A172 (cell line): ENCODE measurements at places on chromosomes 1 and 21.

- no peak for DNase-seq
Observed at GRCh38 chr1:10633416-10633815, 158.7 kb downstream of the PEX14 start.

- DNase-seq: peak; percentile 58
Observed at GRCh38 chr1:157193702-157194391, 55.7 kb upstream of the ETV3 start.

DNA sequence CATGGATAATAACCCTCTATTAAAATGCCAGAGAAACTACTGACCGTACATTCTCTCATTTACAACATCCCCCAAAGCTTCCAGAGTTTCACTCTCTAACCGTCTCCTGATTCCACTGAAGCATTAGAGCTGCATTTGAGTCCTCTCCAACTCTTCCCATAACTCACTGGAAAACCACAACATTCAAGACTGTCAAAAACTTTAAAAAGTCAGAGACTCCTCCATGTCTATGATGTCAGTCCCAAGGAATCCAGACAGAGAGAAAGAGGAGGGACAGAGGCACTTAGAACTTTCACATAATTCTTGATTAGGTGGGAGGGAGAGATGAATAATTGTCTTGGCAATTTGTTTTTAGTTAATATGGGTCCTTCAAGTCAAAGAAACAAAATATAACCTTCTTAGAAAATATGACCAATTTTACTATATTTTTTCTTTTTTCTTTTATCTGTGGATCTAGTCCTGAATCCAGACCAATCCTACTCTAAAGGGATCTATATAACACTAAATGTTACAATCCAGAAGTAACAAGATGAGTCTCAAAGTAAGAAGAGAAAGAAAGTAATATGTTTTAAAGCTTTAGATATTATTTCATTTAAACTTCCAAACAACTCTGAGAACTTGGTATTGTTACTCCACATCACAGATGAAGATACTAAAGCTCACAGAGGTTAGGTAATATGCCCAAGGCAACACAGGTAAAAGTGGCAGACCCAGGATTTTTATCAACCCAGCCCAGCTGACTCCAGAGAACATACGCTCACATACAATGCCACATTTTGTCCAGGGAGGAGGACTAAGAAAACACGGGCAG, 23.8 kb downstream of the OTUD7B start:
- DNase-seq: peak; percentile 93

- peak; percentile 67 for DNase-seq
Observed at GRCh38 chr1:14939527-14940284, 213.8 kb upstream of the TMEM51 start.

DNA sequence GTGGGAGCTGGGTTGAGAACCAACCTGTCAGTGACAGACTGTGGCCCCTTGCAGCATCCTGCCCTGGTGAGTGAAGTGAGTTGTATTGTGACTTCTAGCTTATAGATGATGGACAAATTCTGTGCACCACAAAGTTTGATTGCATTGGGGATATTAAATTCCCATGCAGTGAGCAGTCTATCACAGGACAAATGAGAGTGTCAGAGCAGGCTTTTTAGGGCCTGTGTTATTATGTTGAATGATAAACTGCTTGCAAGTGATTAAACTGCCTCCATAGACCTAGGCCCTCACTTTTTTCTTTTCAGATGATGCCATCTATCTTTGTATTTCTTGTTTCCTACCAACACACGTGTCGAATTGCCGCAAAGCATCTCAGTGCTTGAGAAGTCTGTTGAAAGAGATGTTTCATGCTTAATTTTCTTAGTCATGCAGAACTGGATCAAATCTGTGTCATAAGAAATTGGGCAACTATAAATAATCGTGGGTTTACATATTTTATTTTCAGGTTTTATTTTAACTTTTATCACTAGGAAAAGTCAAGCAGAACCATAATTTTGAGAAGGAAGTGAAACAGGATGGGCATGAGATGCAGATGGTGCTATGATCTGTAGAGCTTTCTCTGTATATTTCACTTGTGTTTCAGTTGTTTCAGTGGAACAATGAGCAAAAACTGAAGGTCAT, 199.2 kb downstream of the S1PR1 start:
- no peak for DNase-seq

DNA sequence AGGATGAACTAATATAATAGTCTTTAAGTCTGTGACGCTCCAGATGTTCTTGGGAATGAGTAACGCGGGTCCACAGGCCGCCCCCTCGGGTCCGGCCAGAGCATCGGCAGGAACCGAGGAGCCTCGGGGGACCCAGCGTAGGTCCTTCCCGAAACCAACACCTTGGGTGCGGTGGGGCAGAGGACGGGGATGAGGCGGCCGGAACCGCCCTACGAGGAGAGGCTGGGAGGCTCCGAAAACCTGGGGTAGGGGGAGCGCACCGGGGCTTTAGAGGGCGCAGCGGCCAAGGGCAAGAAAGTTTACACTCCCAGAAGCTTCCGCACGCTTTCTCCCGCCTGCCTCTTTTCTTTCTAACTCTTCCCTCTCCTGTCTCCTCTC, 7.1 kb downstream of the DMRTA2 start:
- DNase-seq: no peak

- DNase-seq: no peak
Observed at GRCh38 chr1:185857442-185857841, 123.3 kb downstream of the HMCN1 start.

DNA sequence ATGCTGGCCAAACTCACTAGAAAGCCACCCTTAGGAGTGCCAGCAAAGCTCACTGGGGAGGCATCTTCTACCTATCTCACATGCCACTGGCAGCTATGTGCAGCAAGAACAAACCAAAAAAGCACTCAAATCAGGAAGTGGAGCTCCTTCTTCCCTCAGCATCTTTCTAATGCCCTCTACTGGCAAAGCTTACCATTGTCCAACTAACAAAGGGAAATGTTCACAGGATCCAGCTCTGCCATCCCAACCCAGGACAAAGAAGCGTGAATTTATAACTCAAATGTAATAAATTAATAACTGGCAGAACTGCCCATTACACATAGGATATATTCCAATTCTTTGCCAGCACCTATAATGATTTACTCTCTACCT, 38.9 kb downstream of the LEPR start:
- DNase-seq: peak; percentile 39

DNA sequence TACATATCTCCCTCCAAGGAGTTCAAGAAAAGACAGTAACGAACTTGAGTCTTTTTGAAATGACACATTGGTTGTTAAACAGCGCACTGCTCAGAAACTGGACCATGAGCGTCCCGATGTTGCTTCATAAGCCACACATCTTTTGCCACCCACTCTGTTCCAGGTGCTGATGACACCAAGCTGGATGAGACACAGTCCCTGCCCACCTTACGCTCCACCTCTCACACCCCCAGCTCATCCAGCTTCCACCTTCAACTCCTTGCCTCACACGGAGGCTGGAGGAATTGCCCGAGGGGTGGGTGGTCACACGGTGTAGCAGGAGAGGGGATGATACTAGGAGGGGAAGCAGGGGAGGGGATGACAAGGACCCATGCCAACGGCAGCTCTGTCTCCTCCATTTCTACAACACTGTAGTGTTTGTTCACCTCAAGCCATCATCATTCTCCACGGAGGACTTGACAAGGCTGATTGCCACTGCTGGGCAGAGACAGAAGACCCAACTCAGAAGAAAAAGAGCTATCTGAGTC, 148.5 kb upstream of the TNR start:
- no peak for DNase-seq

DNA sequence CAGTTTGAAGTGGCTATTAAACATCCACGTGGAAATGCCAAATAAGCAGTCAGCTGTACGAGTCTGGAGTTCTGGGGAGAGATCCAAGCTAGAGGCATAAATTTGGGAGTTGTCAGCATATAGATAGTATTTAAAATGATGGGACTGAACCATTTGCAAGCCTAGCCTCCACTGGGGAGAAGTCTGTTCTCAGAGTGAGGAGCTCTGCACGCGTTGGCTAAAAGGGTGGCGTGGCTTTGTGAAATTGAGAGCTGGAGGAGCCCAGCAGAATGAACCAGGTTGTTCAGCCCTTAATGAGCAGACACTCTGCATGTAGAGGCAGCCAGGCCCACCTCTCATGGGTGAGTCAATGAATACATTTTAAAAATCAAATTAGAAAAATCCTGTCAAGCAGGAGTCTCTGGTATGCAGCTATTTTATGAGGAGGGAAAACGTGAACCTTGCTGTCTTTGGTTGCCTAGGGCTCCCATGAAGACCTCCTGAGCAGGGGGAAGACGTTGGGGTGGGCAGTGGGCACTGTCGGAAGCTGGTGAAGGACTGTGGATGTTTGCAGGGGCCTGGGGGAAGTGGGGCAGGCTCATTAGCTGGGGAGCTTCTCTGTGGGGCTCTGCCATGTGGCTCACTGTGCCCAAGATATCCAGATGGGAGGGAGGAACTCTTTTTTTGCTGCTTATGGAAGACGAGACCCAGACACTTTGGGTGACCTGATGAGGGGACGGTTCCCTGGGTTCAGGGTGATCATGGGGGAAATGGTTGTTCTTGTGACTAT, 18.8 kb downstream of the TMCC2 start:
- DNase-seq: no peak

DNA sequence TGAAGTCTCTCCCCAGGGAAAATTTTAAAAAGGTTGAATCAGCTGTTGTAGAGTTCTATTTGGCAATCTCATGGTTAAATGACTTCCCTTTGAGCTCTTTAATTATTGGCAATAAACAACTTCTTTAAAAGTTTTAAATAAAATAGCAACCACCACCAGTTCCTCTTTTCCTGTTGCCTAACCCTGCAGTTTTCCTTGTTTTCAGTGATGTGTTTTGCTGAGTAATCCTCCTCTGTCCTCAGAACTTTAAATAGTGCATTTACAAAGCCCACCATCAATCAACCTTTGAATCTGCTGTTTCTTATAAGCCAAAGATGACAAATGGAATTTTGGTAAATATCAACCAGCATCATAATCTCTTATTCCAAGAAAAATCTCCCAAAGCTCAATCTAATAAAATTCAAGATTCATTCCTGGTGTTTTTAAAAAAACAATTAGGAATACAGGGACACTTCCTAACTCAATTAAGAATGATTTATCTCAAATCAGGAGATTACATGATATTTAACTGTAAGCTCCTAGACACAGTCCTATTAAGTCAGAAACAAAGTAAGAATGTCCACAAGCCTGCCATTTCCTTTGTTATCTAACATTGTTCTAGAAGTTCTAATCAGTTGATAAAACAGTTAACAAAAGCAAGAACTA, 14.8 kb downstream of the AVPR1B start:
- no peak for DNase-seq

DNA sequence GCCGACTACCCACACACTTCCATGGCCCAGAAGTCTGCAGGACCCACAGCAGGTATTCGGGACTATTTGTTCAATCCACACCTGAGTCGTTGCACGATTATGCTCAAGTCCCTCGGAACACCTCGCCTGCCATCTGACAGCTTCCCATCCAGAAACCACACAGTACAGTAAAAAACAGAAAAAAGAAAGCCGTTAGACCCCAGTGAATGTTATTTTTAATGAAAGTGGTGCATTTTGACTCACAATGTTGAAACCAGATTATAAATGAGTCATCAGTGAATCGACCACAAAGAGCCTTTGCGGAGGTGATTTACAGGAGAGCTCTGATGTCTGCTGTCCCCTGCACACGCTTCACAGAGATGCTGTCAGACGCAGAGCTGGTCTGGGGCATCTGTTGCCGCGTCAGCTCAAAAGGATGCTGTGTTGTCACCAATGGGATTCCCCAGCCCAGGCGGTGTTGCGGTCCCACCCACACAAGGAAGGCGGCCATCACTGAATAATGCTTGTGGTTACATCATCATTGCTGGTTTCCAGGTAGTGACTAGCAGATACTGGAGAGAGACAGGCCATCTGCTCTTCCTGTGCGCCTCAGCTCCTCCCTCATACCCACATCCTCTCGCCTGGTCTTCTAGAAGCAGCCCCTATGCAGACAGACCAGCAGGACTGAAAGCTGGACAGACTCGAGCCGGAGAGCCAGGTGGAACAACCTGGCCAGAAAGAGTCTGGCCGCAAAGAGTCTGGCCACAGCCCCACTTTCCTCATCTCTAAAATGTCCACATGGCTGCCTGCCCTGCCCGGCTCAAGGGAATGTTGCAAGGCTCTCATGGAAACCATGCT, 116.8 kb downstream of the TOMM20 start:
- peak; percentile 100 for DNase-seq

DNA sequence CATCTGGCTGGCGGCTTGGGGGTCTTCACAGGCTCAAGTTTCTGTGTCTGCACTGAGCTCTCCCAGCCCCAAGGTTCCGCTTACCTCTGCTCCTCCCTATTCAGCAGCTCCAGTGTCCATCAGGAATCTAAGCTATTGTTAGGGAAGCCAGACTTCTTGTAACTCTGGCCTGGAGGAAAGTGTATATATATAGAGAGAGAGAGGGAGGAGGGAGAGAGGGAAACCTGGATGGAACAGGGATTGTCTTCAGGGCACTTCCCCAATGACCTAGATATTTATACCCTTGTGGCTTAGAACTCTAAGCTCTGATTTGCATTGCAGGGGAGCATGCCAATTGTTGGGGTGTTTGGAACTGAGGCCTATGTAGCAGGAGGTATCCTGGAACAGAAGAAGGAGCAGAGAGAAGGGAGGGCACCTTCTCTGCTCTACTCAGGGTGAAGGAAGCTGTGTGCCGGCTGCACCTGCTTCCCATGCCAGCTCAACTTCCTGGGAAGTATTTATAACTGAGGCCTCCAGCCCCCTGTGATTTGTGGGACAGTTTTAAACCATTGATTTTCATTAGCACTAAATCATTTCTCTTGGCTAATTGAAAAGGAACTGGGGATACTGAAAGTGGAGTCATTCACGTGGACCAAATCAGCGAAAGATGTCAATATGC, 70.9 kb downstream of the NAV1 start:
- no peak for DNase-seq

- peak; percentile 88 for DNase-seq
Observed at GRCh38 chr1:63662056-63662836, 69.0 kb downstream of the PGM1 start.

GRCh38 chr1:47590523-47591225, 152.8 kb downstream of the FOXD2 start:
- no peak for DNase-seq

DNA sequence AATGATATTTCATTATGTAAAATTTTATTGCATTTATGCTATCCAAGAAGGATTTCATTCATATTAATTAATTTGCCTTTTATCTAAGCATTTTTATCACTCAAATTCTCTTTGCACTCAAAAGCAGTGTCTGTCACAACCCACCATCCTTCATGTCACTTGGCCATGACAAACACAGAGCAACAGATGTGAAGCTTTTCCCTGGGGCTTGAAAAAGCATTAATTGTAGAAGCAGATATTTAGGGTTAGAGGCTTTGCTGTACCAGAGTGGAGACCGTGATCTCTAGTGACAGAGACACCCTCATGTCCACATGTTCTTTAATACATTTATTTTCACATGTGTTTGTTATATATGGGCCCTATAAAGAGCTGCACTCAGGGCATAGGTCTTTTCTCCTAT, 230.5 kb downstream of the SPATA17 start:
- no peak for DNase-seq
